ENCODE measurements at places on chromosomes 12 and 14. TPM values are rescaled to one million over a fixed set of nuclear protein-coding genes. Genes with fewer than 3 reads are reported as not detected.

DNA sequence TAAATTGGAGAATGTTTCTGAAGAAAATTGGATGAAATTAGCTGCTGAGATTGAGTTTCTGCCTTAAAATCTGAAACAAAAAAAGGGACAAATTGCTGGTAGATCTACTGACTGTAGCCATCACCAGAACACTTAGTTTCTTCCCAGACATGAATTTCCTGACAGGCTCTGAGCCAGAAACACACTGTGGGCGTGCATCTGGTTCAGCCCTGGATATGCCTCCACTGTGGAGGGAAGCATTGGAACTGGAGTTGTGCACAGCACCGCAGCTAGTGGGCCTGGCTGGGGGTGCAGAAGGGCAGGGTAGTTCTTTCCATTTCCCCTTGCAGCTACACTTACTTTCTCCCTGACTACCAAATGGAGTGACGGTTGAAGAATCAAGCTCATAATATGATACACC, 31.2 kb downstream of the CREBL2 start:
- DNase-seq = no peak

GRCh38 chr14:93676416-93676958, 111.8 kb downstream of the PRIMA1 start:
- DNase-seq = no peak

DNA sequence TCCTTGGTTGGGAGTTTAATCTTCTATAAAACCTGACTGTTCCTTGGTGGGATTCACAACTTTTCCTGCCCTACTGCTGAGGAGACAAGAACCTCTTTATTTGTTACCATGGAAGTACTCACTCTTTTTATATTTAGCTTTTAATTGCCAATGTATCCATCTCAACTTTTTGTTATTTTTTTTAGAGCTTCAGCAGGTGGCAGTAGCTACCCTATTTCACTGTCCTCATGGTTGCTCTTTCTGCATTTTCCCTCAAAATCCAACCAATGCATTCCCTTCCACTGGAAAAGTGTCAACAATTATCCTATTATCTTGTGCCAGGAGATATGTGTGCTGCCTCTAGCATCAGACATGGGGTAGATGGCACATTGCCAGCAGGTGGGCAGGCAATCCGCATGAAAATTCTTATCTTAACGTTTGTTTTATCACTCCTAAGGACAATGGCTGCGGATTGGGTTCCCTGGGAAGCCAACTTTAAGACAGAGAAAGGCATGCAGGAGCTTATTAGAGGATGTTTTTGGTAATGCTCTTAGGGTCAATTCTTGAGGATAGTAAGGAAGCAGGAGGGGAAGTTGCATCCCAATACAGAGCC, 406.4 kb downstream of the SNAPC1 start:
- DNase-seq = no peak

GRCh38 chr14:59199205-59199604, 10.7 kb downstream of the DAAM1 start:
- no peak for DNase-seq

- no peak for DNase-seq
Observed at GRCh38 chr14:73763396-73763795, 49.2 kb upstream of the PNMA1 start.

DNA sequence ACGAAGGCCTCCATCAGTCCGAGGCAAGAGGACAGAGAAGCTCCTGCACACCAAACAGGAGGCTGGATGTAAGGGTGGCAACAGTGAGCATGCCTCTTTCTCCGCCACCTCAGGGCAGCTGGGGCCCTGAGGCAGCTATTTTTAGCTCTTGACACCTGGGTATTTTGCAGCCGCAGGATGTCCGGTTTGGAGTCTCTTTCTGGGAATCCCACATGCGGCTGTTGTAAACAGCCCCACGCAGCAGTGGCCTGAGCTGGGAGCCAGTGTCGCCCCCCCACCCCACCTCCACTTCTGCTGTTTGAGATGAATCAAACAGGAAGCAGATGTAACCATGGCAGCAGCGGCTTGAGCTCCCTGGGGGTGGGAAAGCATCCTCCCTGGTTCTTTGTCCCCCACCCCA, 11.7 kb downstream of the HDAC7 start:
- DNase-seq = peak; percentile 83

GRCh38 chr14:104549536-104550339, 29.8 kb upstream of the C14orf180 start:
- DNase-seq = peak; percentile 30

GRCh38 chr12:26304273-26304672, 108.9 kb downstream of the SSPN start:
- DNase-seq = no peak

GRCh38 chr12:95318071-95318545, 100.5 kb downstream of the VEZT start:
- DNase-seq = no peak

DNA sequence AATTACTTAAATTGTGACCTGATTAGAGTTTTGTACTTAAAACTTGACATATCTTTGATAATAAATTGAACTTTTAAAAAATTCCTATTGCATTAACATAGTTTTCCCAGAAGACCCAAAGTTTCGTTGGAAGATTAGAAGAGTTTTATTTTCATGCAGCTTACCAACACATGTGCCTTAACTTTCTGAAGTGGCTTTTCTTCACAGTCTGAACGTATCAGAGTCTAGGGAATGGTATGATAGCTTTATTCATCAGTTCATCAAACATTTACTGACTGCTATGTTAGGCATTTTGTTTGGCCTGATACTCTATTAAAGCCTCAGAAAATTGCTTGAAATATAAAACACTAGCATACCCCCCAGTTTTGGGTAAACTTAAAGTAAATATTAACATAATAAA, 65.2 kb downstream of the MARK3 start:
- DNase-seq = no peak

DNA sequence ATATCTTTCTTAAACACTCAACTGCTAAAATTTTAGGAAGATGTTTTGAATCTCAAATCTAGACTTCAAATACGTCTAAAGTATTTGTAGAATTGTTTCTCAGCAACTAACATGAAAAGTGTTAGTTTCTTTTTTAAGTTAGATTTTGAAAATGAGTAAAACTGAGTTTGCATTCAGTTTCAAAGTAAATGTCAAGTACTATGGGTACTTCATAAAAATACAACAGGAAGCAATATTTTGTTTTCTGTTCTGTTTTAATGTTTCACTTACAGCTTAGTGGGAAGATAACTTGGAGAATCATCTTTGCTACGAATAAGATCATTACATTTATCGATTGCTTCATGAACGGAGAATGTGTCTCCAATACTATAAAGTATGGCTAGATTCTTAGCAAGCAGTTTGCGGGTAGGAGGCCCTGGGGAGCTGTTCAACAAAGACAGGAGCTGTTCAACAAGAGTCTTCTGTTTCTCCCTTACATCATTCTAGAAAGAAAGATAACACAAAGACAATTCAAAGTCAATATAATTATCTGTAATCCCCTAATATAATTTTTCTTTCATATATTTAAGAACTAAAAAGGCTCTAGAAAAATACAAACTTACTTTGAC, 20.2 kb downstream of the HEATR5A start:
- DNase-seq = no peak

GRCh38 chr14:93135399-93135798, 19.7 kb upstream of the ITPK1 start:
- DNase-seq = no peak

GRCh38 chr12:109347589-109347988, at the start of gene MYO1H:
TSS of gene MYO1H (plus strand) at chr12:109347900. CDS start at chr12:109347961, 61 bp downstream.
- no peak for DNase-seq

DNA sequence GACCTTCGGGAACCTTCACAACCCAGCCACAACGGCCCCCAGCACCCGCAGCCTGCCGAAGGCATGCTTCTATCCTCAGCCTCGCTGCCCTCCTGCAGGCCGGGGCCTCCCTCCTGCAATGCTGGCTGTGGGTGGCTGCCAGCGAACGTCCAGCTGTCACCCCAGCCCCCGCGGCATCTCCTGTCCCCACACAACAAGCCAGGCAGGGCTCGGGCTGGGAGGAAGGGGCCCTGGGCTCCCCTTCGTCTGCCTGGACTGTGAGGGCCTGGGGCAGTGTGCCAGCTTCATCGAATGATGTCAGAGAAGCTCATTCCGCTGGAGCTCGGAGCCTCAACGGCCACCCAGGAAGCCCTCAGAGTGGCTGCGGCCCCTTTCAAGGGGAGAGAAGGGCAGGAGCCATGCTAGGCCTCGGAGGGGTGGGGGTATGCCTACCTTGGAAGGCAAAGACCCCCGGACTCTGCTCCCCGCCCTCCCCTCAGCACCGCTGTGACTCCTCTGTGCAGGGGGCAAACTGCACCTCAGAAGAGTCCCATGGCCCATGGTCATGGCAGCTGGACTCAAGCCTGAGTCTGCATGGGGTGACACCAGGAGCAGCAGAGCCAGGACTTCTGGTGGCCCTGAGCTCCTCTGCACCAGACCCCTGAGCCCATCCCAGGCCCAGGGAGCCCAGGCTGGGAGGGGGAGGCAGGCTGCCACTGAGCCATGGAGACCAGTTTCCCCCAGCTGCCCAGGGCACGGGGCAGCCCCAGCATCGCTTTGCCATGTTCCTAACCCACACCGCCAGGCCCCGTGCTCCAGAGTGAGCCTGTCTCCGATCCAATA, 24.7 kb upstream of the C14orf180 start:
- peak; percentile 58 for DNase-seq

DNA sequence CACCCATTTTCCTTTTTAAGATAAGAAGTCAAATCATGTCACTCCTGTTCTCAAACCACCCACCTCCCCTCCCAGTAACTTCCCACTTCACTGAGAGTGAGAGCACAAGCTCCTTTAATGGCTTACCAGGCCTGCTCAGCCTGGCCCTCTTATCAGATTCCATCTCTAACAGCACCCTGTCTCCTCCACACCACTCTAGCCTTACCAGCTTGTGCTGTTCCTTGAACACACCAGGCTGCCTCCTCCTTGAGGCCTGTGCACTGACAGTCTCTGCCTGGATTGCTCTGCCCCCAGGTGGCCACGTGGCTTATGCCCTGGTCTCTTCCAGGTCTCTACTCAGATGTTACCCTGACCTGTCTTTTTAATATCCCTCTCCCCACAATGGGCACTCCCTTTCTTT, 40.1 kb upstream of the EVL start:
- DNase-seq = no peak

GRCh38 chr12:116591855-116592637, 32.9 kb downstream of the MAP1LC3B2 start:
- DNase-seq = no peak

DNA sequence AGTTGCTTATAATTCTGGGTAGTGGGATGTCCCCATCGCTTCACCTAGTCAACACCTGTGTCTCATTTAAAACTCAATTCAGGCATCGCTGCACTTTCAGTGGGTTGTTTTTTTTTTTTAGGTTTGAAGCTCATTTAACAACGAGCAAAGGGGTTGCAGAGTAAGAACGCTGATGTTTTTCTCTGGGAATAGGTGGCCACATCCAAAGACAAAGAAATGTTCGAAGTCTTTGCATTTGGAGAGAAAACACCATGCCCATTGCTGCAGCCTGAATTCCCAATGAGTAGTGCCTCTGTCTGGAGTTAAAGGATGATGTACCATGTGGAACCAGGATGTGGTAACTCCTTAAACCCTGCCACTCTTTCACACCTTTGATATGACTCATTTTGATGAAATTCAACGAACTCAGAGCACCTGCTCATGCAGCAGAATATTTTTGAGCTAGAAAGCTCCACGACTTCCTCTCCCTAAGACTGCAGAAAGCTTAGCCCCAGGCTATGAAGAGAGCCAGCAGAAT, 35.1 kb upstream of the BATF start:
- no peak for DNase-seq

DNA sequence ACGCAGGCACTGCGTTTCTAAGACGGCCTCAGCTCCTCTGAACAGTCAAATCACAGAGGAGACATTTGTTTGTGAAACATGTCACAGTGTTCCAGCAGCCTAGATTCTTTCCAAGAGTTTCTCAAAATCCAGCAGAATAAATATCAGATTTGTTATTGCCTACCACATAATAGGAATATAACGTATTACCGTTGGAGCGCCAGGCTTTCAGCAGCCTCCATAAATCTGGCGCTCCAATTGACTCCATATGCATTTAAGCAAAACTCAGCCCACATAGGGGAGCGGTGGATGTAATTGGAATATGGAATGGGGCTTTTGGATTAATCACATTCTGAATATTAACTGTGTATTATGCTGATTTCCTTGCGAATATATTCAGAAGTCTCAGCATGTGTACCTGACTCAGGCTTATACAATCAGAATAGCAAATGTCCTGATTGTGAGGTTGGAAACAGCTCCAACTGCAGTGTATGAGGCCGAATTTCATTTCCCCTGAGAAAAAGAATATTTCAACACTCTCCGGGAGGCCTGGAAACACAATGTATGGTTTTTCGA, 174.0 kb downstream of the ASCL4 start:
- no peak for DNase-seq

DNA sequence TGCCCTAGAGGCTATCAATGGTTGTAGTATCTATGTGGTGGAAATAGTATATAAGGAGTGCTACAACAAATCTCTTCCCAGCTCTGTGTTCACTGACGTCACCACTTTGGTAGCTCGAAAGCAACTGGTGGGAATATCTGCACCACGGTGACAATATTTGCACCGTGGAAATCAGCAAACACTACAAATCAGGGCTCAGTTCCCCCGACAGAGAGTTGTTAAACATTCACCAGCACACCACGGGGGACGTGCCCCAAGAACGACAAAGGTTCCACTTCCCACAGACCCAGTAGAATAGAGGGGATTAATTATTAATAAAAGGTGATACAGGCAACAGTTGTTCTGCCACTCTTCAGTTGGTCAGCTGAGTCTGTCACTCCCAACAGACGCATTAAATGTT, 98.4 kb downstream of the CCDC60 start:
- DNase-seq = no peak

- DNase-seq = no peak
Observed at GRCh38 chr14:77908847-77909246, 108.9 kb downstream of the ADCK1 start.

GRCh38 chr14:85564841-85565527, 35.0 kb downstream of the FLRT2 start:
- DNase-seq = no peak

DNA sequence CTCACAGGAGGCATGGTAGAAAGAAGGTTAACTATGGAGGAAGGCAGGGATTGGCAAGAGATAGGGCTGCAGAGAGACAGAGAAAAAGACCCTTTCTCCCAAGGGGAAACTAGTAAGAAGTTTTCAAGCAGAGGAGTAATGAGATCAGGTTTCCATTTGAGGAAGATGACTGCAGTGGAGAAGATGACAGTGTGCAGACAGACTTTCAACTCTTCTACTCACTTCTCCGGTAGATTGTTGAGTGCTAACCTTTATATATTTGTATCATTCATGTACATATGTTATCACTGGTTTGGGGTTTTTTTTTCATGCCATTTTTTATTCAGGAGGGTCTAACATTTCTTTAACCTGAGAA, 5.9 kb upstream of the B3GNT4 start:
- DNase-seq = no peak

GRCh38 chr12:121490401-121491281, 90.2 kb downstream of the KDM2B start:
- no peak for DNase-seq

Gene CHGA
- 0.99 TPM for total RNA-seq

Gene KERA
- not detected for total RNA-seq

Gene LYZ
- 29.5 TPM for total RNA-seq

Gene NANOG
- not detected for total RNA-seq

Gene DTX1
- 2.8 TPM for total RNA-seq

Gene FAM222A
- total RNA-seq = 2.2 TPM

Gene PLA2G1B
- not detected for total RNA-seq

Gene OR4L1
- not detected for total RNA-seq

Gene CMA1
- total RNA-seq = 1.4 TPM

Gene SDSL
- total RNA-seq = 0.83 TPM

Gene TIMM9
- 70.3 TPM for total RNA-seq

Gene MBIP
- 15.6 TPM for total RNA-seq

Gene OR6C6
- total RNA-seq = not detected
